ENCODE measurements at places on chromosomes 11 and 22.
A peak's percentile ranks its signal among the peaks of the same experiment; 100 is the strongest.

- DNase-seq = no peak
These were observed 84.3 kb upstream of the TMEM45B start for GRCh38 chr11:129731316-129731715.

- DNase-seq = peak; percentile 84
These were observed 128.7 kb upstream of the TOP3B start for GRCh38 chr22:22111267-22111751.

GRCh38 chr11:29153078-29153477 is 863.8 kb downstream of the KCNA4 start:
- no peak for DNase-seq

GRCh38 chr11:17599460-17599925 is 52.4 kb downstream of the OTOG start:
- no peak for DNase-seq

GRCh38 chr11:68038718-68039525 is at the start of gene TCIRG1:
Gene TCIRG1, plus strand, starts transcription at chr11:68039025. Its CDS starts 2,247 bp downstream, at chr11:68041272.
- peak; percentile 84 for DNase-seq

DNA sequence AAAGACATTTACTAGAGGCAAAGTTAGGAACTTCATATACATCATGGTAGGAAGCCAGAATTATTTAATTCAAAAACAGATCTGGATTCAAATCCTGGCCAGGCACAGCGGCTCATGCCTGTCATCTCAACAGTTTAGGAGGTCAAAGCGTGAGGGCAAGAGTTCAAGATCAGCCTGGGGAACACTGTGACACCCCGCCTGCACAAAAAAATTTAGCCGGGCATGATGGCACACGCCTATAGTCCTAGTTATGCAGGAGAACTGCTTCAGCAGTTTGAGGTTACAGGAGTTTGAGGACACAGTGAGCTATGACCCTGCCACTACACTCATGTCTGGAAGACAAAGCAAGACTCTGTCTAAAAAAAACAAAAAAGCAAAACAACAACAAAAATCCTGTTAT is 8.9 kb downstream of the MRTFA start:
- no peak for DNase-seq

GRCh38 chr11:707817-708420 is 1.9 kb downstream of the EPS8L2 start:
- DNase-seq = no peak

- DNase-seq = peak; percentile 26
These were observed 154.9 kb downstream of the TRPC6 start for GRCh38 chr11:101428918-101429317.

- DNase-seq = no peak
These were observed 47.9 kb downstream of the MRGPRX2 start for GRCh38 chr11:19012636-19013035.

- no peak for DNase-seq
These were observed 563 bp upstream of the PPIL2 start for GRCh38 chr22:21665047-21665851.

- no peak for DNase-seq
These were observed 17.1 kb upstream of the ADORA2A start for GRCh38 chr22:24410110-24410856.

Data from GM12865 (cell line).